Kidney capillary endothelial cell (primary cell): ENCODE measurements at places on chromosomes 1 and 21.

GRCh38 chr21:15293240-15293639, 228.4 kb upstream of the NRIP1 start:
- peak; percentile 43 for DNase-seq

GRCh38 chr1:7450838-7451237, 320.3 kb upstream of the VAMP3 start:
- DNase-seq, result no peak

DNA sequence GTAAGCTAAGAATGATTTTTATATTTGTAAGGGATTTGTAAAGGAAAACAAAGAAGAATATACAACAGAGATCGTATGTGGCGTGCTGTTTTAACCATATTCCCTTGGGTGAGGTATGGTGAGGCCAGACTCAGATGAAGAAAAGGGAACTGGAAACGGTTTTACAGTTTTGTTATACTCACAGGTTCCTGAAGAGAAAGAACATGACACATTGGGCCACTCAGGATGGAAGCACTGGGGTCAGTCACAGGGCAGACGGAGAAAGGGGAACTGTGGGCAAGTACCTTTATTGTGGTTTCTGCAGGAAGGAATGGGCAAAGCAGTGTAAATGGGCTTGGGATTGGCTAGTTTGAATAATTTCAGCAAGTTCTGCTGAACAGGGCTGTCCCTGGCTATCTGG, 177.4 kb downstream of the LBR start:
- DNase-seq, result no peak

- DNase-seq, result no peak
These were observed 299.4 kb downstream of the RYR2 start for GRCh38 chr1:237341391-237341790.

DNA sequence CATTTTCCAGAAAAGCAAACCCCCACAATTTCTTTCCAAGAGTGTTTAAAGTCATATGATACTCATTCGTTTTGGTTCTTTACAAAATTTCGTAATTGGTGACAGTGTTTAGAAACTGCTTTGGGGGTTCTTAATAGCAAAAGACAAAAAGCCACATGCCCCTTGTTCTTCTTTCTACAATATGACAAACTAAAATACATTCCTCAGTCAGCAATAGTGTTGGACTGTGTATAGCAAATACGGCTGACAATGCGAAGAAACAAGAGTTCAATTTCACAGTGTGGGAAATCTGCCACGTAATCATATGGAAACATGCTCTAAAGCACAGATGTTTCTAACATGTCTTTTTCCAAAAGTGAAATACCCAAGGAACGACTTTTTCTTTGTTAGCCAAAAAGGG, 7.6 kb upstream of the IFNAR1 start:
- DNase-seq, result no peak

GRCh38 chr1:2523891-2524609, 2.3 kb downstream of the PANK4 start:
- DNase-seq, result no peak

GRCh38 chr1:107152395-107152794, 11.6 kb downstream of the NTNG1 start:
- no peak for DNase-seq

DNA sequence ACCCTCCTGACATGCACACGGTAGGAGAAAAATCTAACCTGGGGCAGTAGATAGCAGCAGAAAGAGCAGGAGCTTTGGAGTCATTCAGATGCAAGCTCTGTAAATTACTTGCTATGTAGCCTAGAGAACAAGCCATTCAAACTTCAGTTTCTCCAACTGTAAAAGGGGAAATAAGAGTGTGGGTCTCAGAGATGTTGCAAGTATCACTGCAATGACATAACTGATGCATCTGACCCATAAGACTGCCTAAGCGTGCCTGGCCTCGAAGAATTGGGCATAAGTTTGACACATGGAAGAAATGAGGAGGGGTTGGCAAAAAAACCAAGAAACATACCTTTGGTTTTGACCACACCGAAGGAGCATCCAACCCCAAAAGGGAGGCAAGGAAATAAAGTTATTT, 5.2 kb downstream of the AK2 start:
- no peak for DNase-seq

DNA sequence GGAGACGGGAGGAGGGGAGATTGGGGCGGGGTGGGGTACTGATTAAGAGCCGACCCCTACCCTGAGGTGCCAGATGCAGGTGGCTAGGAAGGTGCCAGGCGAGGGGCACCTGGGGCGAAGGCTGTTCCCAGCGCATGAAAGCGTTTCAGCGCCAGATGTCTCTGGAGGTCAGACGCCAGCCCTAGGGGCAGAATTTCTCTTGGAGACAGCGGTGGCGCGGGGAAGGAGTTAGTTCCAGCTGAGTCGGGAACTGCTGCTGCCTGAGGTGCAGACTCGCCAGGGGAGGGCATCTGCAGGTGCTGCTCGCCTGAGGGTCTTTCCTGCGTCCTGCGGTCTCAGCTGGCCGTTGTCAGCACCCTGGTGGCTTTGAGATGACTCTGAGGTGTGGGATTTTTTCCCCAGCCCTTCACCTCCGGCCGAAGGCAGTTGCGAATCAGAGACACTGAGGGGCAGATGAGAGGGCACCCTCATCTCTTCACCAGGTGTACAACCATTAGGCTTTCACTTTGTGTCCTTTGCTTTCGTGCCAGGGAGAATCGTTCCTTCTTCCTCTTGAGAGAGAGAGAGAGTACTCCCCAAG, 539 bp downstream of the CGN start:
- DNase-seq, result no peak

- DNase-seq, result no peak
These were observed 49.8 kb downstream of the CSMD2 start for GRCh38 chr1:34115233-34115632.

GRCh38 chr1:201000391-201000790, 23.1 kb downstream of the KIF21B start:
- DNase-seq, result no peak

DNA sequence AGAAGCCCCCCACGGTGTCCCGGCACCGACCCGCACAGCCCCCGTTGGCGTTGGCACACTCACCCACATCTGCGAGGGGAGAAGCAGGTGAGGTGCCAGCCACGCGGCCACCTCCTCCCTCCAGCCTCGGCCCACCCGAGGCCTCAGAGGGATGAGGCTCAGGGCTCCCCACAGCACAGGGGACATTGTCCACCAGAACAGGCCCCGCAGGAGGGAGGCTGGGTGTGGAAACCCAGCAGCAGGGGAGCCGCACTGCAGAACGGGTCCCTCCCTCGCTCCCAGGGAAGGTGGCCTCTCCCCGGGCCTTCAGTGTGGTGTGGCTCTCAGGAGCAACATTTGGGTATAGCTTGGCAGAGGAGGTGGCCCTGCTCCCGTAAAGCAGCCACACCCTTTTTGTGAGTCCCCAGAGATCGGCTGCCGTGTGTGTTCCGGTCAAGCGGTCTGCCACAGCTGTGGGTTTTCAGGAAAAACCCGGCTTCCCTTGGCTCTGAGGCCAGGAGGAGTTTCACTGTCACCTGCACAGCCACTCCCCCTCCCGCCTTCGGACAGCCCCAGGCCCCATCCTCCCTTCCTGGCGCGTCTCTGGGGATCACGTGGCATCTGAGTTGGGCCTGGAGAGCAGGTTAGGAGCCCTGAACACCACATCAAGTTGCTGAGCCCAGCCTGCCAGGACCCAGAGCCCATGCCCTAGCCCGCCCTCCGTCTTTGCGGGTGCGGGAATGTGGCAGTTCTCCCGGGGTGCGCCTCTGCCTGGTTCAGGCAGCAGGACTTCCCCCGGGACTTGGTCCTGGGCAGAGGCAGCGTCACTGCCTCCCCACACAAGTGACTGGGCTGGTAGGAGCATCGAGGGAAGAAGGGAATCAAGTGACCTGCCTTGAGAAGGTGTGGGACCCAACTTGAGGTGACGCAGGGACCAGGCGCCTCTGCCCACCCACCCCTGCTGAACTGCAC, 64.0 kb downstream of the MEGF6 start:
- DNase-seq, result no peak

- DNase-seq, result peak; percentile 98
These were observed 61.2 kb downstream of the TCP10L start for GRCh38 chr21:32523988-32524719.

DNA sequence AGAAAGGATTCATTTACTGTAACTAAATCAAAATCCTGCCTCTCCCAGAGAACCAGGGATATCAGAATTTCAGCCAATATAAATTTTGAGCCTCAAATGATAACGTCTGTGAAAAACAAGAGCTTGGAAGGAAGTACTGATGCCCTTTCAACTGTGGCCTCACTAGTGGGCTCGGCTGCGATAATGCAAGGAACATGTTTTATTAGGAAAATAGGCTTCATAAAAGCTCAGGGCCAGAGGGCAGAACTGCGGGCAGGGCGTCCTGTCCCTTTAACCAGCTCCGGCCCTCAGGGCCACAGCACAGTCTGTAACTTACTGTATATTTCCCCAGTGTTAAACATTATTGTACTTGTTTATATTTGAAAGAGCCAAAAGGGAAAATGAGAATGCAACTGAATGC, 122.0 kb downstream of the PEX14 start:
- no peak for DNase-seq

DNA sequence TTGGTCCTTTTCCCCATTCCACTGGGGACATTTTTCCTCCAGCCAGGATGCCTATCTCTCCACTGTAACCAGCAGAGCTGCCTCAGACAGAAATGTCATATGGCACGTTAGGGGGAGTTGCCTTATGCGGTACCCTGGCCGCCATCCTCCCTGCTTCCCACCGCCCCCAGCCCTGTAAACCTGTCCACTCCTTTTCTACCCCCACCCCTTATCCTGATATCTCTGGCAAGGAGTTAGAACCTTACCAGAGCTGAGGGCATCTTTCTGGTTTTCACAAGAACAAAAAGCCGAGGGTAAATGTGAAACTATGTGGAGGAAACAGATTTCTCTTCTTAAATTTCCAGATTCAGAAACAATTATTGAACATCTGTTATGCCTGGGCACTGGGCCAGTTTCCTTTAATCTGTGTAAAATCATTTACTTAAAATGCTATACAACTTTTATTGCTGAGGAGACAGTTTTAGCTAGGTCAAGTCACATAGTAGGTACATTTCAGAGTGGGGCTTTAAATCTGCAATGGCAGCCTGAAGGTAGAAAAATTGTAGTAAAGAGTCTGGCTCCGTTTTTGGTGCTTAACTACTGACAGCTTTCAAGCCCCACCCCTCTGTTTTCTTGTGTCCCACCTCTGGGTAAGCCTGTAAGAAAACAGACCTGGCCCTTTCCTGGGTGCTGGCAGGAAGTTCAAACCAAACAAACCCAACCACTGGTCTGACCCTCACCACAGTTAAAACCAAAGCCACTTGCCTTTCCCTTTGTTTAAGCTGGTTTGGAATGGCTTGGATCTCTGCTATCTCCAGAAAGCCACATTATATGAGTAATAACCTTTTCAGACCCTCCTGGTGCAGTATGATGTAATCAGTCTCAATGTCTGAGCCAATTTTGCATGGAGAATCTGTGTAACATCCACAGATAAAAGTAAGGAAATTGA, 319.0 kb downstream of the HHAT start:
- no peak for DNase-seq

- no peak for DNase-seq
These were observed 325.6 kb downstream of the RRAGC start for GRCh38 chr1:38533772-38534472.

DNA sequence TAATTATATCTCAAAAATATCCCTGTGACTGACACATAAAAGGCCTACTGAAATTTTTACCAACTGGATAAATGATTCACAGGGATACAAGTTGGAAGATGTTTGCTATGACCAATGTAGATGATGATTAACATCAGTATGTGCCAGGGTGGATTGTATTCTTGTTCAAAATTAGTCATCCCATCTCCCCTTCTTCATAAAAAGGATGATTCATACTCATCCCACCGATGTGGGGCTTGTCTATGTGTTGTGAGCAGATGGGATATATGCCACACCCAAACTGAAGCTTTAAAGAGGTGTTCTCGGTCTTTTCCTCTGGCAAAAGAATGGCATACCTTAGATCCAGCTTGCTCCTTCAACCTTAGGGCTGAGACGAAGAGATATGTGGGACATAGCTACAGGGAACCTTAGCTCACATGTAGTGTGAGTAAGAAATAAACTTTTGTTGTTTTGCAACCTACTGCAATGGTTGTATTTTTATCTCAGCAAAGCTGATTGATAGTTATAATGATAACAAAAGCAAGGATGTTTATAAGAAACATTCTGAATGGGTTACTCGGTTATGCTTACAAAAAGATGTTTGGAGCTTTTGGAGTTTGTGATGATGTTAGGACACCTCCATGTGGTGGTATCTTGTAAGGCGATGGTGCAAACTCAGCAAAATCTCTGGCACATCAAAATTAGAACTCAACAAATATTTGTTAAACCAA, 29.4 kb downstream of the SPATA17 start:
- DNase-seq, result peak; percentile 51

- DNase-seq, result no peak
These were observed 914 bp upstream of the ADGRB2 start for GRCh38 chr1:31765041-31765467.

GRCh38 chr1:59743324-59744091, 71.2 kb upstream of the HOOK1 start:
- DNase-seq, result peak; percentile 35

DNA sequence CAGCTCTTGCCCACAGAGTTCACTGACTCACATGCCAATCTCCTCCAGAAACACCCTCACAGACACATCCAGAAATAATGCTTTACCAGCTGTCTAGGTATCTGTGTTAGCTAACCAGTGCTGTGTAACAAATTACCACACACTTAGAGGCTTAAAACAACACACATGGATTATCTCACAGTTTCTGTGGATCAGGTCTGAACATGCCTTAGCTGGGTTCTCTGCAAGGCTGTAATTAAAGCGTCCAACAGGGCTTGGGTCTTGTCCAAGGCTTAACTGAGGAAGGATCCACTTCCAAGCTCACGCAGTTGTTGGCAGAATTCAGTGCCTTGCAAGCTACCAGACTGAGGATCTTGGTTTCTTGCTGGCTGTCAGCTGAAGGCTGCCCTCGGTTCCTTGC, 92.5 kb upstream of the RGS4 start:
- no peak for DNase-seq

GRCh38 chr1:17725811-17726582, 29.1 kb upstream of the ACTL8 start:
- no peak for DNase-seq

- peak; percentile 33 for DNase-seq
These were observed 70.0 kb downstream of the PLD5 start for GRCh38 chr1:242454262-242455051.

DNA sequence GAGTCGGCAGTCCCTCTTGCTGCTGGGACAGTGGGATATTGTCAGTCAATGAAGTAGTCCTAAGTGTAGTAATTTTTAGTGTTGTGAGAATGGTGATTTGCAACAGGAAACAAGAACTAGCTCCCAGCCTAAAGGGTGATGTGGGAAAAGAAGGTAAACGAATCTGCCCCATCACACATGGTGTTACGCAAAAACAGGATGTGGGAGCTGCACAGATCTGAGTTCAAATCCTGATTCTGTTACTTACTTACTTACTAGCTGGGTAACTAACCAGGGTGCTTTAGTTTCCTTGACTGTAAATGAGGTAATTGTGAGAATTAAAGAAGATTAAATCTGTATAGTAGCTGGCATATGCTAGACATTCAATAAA, 22.3 kb downstream of the NAV1 start:
- DNase-seq, result no peak

- no peak for DNase-seq
These were observed 6.2 kb downstream of the INAVA start for GRCh38 chr1:200900877-200901276.
